ENCODE measurements at places on chromosomes 3 and 15.

DNA sequence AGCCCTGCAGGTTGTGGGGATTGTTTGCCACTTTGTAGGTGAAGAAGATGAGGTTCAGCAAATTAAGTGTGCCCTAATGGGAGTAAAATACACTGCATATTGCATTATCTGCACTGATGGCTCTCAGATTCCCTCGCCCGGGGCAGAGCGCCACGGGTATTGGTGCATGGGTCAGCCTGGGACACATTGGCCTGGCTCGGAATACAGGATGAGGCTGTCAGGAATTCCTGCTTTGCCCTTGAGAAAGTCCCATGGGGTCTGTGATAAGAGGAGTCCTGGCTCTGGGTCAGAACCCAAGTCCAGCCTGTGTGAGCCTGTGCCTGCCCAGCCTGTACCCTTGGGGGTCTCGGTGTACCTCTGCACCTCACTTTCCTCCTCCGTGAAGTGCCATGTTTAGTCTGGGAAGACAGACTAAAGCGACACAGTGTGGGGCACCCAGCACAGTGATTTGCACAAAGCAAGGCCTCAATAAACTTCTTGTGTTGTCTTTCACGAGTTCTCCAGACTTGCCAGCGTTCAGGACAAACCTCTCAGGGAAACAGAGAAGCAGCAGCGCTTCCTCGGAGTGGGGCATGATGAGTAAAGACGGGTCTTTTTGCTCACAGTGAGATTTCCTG, 107.6 kb downstream of the LRRK1 start:
- no peak for DNase-seq

DNA sequence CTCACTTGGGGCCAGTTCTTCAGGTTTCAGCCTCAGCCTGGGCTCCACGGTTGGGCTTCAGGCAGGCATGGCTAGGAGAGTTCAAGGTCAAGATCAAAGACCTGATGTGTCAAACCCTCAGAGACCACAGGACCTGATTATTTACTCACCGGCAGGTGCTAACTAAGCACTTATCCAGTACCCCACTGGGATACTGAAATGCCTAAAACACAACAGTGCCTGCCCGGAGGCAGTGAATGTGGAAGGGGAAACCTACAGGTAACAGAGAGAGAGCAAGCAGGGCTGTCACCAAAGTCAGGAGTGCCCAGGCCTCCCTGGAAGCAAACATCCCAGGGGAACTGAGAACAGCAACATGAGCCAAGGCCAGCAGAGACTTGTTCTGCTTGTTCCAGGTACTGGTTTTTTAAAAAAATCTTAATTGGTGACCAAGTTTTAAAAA, 6.7 kb downstream of the IDH2 start:
- peak; percentile 73 for DNase-seq

- no peak for DNase-seq
These were observed 103.3 kb downstream of the ATG7 start for GRCh38 chr3:11375333-11376088.

GRCh38 chr3:103195216-103195615, 760.4 kb downstream of the ZPLD1 start:
- no peak for DNase-seq

DNA sequence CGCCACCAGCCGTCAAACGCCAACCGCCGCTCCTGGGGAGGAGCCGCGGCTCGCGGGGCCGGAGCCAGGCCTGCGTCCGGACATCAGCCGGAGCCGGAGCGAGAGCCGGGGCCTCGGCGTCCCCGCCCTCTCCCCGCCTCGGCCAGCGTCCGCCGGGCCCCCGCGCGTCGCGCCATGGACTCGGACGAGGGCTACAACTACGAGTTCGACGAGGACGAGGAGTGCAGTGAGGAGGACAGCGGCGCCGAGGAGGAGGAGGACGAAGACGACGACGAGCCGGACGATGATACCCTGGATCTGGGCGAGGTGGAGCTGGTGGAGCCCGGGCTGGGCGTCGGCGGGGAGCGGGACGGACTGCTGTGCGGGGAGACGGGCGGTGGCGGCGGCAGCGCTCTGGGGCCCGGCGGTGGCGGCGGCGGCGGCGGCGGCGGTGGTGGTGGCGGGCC, 359 bp downstream of the ARIH1 start:
- DNase-seq: no peak

- no peak for DNase-seq
These were observed 12.3 kb upstream of the UBA7 start for GRCh38 chr3:49826016-49826415.

- DNase-seq: no peak
These were observed 200.1 kb upstream of the GAP43 start for GRCh38 chr3:115423170-115423569.

GRCh38 chr3:32405711-32406323, 14.2 kb downstream of the CMTM7 start:
- DNase-seq: no peak

- no peak for DNase-seq
These were observed 642.3 kb upstream of the CFAP20DC start for GRCh38 chr3:59692117-59692516.

DNA sequence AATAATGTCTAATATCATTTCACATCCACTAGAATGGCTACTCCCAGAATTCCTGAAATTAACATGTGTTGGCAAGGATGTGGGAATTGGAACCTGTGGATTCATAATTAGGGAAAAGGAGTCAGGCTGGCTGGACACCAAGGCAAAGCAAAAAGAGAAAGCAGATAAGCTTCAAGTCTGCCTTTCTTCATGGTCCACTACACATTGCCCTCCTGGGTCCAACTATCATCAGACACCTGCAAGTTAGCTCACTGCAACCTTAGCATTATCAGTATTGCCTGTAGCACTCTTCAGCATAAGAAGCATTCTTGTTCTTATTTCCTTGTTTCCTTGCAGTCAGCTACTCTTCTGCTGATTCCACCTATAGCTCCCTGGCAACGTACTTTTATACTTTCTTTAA, 124.3 kb downstream of the ZNF280D start:
- DNase-seq: no peak

DNA sequence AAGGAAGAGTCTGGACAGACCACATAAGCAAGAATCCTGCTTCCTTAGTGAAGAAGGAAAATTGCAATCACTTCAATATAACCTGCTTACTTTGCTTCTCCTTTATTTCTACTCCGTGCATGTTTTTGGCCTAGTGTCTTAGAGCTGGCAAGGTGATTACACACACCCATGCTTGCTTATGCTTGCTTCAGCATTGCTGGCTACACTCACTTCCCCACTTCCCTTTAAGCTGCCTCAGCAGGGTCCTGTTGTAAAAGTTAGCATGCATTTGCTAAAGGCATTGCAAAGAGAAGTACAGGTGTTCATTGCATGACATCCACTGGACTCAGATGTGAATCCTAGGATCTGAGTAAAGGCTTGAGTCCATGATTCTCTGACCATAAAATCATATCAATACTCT, 47.5 kb upstream of the STT3B start:
- no peak for DNase-seq

DNA sequence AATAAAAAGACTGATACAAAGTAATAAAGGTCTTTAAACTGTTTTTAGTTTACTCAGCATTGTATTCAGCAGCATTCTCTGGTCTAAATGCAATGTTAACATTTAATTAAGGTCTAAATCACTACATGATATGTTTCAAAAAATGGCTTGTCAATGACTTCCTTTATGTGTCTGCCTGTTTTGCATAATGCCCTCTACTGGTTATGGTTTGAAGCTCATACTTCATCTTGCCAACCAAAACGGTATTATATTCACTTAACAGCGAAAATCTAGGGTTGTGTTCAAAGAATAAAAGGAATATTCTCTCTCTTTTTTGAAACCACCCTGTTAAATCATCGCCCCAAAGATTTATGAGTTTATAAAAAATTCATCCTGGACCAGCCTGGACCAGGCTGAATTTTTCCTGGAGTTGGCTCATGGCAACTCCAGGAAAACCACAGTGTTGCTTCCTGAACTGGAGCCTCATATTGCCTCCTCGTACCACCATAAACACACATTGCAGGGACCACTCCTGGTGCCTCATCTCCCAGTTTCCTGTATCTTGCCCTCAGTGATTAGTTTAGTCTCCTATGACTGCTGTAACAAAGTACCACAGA, 6.7 kb upstream of the NCEH1 start:
- peak; percentile 26 for DNase-seq

GRCh38 chr3:112814266-112814665, 32.4 kb downstream of the CD200R1L start:
- DNase-seq: peak; percentile 13

GRCh38 chr3:179811321-179812095, 158.7 kb downstream of the USP13 start:
- DNase-seq: peak; percentile 54

GRCh38 chr3:47259114-47259513, 23.5 kb downstream of the KIF9 start:
- no peak for DNase-seq

GRCh38 chr3:46944191-46944590, 32.4 kb downstream of the CCDC12 start:
- DNase-seq: no peak
